ENCODE measurements at places on chromosomes 3 and 15.

DNA sequence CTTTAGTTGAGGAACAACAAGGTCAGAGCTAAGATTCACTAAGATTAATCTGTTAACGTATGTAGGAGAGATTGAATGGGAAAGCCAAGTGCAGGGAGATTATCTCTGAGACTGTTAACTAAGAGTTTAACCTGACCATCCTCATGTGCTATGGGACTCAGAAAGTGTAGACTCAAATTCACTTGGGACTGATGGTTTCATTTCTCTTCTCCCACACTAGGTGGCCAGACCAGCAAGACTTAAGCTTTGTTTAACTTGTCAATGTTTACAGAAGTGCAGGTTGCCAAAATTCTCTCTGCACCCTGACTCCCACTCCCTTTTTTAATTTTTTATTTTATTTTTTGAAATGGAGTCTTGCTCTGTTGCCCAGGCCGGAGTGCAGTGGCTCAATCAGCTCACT lies 6.3 kb upstream of the HEXA start:
- DNase-seq = no peak

- no peak for DNase-seq
Observed at GRCh38 chr15:39088156-39088555, 492.7 kb upstream of the THBS1 start.

GRCh38 chr3:179446501-179446900 lies 4.8 kb downstream of the GNB4 start:
- DNase-seq = no peak

GRCh38 chr15:75620058-75620820 lies 5.3 kb downstream of the SNUPN start:
- DNase-seq = no peak

DNA sequence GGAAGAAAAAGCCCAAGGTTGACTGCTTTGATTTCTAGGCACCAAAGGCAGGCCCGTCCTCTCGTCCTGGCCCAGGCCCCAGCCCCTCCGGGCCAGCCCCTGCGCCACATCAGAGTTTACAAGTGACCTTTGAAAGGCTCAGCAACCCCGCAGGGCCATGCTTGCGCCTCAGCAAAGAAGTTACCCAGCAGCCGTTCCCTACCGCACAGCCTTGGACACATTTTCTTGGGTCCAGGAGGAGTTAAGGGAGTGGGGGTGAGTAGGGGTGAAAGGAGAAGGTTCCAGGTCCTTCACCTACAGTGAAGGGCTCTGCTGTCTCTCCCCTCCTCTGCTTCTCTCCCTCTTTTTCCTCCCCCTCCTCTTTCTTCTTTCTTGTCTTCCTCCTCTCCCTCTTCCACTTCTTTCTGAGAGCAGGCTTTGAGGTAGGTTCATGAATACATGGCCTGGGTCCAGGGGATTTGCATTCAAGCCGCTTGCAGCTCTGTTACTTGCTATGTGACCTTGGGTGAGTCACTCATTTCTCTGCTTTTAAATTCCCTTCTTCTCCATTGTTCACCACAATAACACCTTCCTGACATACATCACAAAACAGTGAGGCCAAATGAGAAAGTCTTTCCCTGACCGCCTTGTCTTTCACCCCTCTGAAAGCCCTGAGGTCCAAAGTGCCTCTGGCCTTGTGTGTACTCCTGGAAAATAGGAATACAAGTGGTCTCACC lies 223.3 kb upstream of the TPRG1 start:
- no peak for DNase-seq

- DNase-seq = no peak
Observed at GRCh38 chr3:37241880-37242279, 67.5 kb upstream of the LRRFIP2 start.

DNA sequence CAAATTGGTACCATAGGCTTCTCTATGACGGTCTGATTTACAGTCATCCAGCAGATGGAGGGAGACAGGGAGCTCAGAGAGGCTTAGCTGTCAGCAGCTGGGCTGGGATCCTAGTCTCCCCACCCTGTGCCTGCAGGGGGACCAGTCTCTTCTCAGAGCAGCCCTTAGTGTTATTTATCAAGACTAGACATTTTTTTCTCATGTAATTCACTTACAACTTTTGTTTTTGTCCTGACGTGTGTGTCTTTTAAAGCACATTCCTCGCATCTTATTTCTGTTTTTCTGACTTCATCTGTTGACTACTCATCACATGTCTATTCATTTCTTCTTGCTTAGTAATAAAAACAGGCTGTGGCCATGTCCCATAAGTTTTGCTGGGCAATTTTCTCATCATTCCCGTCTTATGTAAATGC lies 116.1 kb downstream of the KLF13 start:
- no peak for DNase-seq

GRCh38 chr3:52532838-52533622 lies 627 bp downstream of the NT5DC2 start:
- DNase-seq = peak; percentile 28

- no peak for DNase-seq
Observed at GRCh38 chr3:18680758-18681157, 255.6 kb upstream of the SATB1 start.

GRCh38 chr3:120472121-120472844 lies 21.5 kb upstream of the FSTL1 start:
- no peak for DNase-seq

GRCh38 chr3:188620752-188621151 lies 466.8 kb downstream of the LPP start:
- no peak for DNase-seq

DNA sequence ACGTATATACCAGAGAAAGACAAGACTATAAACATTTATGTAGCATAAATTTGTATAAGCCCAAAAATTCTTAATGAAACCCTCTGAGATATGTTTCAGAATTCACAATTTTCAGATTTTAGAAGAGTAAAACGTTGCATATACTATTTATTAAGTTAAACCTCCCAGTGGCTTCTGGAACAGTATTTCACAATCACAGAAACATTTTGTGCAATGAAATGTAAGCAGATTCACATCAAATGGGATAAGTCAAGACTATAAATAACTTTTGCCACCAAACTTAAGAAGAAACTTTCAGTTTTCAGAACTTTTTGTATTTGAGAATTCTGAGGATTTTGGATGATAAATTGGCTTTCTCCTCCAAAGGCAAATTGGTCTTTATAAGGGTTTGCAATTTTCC lies 9.2 kb downstream of the SLTM start:
- DNase-seq = no peak

DNA sequence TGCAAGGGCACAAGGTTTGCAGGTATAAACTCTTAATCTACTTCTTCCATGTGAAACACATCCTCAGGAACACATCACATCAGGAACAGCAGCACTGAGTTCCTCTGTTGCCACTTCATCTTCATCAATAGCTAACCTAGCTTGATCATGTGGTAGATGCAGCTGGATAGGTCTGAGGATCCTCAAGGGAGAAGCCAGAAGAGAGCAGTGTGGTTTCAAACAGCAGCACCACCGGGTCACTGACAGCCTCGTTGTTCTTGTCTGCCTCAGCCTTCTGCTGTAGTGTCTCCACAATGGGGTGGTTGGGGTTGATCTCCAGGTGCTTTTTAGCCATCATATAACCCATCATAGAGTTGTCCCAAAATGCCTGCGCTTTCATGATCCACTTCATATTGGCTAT lies 58.8 kb downstream of the ADAM10 start:
- no peak for DNase-seq

DNA sequence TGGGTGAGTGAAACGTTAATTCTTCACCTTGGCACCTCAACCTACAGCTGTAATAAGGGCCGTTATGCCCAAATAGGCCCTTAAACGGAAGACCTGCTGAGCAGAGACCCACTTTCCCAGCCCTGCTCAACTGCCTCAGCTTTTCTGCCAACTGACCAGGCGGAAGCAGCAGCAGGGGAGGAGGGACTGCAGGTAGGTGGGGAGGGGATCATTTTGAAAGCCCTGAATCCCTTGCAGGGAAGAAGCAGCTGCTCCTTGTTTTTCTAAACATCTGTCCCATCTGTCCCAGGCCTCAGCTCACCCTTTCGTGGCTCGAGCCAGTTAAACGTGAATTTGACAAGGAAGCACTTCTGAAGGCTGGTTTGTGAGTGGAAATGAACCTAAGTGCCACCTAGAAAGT lies 978 bp upstream of the CMC1 start:
- no peak for DNase-seq

GRCh38 chr3:155323063-155323666 lies 29.7 kb upstream of the STRIT1 start:
- DNase-seq = no peak

GRCh38 chr15:52146776-52147175 lies 34.2 kb upstream of the BCL2L10 start:
- no peak for DNase-seq

- no peak for DNase-seq
Observed at GRCh38 chr3:128337305-128337704, 129.4 kb downstream of the DNAJB8 start.

- no peak for DNase-seq
Observed at GRCh38 chr3:55576621-55577388, 89.7 kb upstream of the WNT5A start.

GRCh38 chr3:118402971-118403370 lies 631.7 kb downstream of the IGSF11 start:
- no peak for DNase-seq

DNA sequence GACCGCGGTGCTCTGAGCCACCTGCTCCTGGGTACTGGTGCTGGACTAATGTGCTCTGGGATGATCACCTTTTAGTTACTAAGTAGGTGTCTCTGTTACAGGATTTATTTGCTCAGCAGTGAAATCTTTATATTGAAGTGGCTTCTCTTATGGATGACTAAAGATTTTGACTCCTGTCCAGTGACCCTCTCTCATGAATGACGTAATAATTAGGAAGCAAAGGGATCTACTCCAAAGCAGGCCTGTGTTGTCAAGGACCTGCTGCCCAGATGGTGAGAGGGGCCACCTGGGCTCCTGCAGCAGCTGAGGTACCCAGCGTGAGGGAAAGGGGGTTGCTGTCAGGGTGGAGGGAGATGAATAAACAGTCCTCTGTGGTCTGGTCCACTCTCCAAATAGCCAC lies 263.6 kb downstream of the GABRG3 start:
- no peak for DNase-seq

- DNase-seq = no peak
Observed at GRCh38 chr15:89317186-89317720, 17.4 kb downstream of the POLG start.

DNA sequence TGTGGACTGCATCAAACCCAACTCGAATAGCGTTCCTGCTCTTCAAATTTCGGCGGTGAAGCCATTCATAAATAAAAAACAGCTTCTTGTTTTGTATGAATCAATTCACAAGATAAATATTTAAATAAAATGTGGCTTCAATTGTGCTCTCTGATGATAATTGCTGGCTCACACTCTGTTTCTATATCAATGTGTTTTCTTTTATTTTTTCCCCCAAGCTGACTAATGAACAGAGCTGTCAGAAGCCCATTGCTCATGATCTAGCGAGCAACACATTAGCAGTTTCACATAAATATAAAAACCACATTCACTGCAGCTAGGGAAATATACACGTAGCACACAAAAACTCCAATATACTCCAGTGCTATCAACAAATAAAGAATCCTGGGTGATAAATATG lies 45.0 kb upstream of the FOXP1 start:
- DNase-seq = no peak

- DNase-seq = no peak
Observed at GRCh38 chr15:47756872-47757271, 39.6 kb downstream of the SEMA6D start.

GRCh38 chr3:111506435-111506834 lies 35.6 kb upstream of the CD96 start:
- DNase-seq = no peak

DNA sequence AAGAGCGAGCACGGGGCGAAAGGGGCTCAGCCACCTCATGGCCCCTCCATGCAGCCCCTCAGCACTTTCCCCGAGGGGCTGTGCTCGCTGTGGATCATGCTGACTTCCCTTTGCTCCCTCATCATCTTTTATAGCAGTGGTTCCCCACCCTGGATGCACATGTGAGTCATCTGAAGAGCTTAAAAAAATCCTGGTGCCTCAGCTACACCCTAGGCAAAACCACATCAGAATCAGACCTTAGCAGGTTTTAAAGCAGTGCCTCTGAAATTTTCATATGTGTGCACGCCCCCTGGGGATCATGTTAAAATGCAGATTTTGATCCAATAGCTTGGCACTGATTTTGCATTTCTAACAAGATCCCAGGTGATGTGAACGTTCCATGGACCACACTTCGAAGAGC lies 50.9 kb downstream of the FEM1B start:
- DNase-seq = no peak

DNA sequence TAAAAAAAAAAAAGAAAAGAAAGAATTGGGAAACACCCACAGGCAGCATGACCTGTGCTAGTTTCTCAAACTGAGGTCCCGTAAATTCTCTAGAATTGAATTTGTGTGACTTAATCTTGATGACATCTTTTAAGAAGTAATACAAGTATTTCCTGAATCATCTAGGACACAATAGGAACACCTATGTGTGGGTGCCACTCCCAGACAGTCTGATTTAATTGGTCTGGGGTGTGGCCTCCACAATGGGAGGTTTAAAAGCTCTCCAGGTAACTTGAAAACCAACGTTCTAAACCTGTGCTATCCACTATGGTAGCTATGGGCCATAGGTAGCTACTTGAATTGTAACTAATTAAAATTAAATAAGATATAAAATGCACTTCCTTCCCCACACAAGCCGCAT lies 28.1 kb downstream of the CFAP92 start:
- no peak for DNase-seq

DNA sequence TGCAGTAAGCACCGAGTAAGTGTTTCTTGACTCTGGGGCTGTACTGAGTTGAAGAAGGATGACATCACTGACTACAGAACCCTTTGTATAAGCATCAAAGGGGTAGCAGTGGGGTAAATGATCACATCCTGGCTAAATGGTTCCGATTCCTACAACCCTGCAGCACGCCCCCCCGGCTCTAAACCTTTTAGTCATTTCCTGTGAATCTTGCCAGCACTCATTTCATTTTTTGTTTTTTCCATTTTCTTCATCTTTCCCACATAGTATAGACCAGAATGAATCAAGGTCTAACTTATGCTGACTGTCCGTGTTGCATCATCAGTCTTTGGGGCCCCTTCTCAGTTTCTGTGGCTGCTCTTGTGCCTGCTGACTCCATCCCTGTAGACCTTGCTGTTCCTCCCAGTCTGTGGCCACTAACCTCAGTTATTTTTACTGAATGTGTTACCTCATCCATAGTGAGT lies 383.1 kb upstream of the TPRG1 start:
- peak; percentile 79 for DNase-seq

- DNase-seq = peak; percentile 82
Observed at GRCh38 chr15:44536302-44536961, 515 bp upstream of the EIF3J start.

- no peak for DNase-seq
Observed at GRCh38 chr15:33720952-33721351, 247.3 kb upstream of the CHRM5 start.

DNA sequence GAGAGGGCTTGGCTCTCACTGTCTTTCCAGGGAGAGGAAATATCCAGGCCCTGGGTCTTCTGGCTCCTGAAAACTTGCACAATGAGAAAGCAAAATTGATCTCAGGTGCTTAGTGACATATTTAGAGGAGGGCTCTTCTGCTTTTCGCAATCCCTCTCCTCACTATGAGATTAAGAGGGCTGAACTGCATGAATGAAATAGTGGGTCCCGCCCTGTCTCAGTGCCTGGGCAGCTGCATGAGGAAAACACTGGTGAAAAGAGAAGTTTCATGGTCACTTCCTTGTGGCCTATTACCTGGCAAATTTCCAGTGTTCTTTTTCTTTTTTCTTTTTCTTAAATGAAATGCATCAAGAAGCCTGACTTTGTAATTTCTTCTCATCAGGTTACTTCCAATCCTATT lies 73.5 kb downstream of the TRAK1 start:
- no peak for DNase-seq

All from stimulated activated naive CD4-positive, alpha-beta T cell treated with Interleukin-2 at 50 U/mL for 16 hours (primary cell).